Activated CD4-positive, alpha-beta T cell treated with anti-CD3 and anti-CD28 coated beads for 24 hours (primary cell): ENCODE measurements at places on chromosomes 2 and 18.
A peak's percentile ranks its signal among the peaks of the same experiment; 100 is the strongest.

DNA sequence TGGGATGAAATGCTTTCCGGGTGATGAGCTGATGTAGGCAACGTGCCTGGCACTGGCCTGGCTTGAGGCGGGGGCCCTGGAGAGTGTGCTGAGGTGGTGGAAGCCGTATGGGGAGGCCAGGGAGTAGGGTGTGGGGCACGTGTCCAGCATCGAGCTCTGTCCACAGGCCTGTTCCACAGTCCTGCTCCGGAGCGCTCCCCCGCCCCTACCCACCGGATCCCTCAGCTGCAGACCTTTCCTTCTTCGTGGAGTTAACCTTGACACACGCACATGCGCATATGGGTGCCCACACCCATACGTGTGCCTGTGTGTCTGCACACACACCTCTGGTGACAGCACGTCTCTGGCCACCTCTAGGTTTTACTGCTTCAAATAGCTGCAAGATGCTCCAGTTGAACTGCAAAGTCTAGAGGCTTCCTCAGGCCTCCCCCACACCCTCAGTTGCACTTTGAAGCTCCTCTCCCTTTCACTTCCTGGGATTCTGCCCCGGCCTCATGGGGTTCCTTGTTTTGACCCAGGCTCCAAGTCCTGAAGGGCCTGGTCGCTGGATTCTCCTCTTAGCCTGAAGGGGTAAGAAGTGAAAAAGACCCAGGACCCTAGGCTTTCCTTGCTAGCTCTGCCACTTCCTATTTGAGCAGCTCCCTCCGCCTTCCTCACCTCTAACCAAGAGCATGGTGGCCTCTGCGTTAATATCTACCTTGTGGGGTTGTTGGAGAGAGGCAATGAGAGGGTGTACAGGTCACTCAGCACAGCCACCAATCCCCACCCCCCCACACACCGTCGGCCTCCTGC is 49.5 kb downstream of the INHBB start:
- DNase-seq, result no peak

DNA sequence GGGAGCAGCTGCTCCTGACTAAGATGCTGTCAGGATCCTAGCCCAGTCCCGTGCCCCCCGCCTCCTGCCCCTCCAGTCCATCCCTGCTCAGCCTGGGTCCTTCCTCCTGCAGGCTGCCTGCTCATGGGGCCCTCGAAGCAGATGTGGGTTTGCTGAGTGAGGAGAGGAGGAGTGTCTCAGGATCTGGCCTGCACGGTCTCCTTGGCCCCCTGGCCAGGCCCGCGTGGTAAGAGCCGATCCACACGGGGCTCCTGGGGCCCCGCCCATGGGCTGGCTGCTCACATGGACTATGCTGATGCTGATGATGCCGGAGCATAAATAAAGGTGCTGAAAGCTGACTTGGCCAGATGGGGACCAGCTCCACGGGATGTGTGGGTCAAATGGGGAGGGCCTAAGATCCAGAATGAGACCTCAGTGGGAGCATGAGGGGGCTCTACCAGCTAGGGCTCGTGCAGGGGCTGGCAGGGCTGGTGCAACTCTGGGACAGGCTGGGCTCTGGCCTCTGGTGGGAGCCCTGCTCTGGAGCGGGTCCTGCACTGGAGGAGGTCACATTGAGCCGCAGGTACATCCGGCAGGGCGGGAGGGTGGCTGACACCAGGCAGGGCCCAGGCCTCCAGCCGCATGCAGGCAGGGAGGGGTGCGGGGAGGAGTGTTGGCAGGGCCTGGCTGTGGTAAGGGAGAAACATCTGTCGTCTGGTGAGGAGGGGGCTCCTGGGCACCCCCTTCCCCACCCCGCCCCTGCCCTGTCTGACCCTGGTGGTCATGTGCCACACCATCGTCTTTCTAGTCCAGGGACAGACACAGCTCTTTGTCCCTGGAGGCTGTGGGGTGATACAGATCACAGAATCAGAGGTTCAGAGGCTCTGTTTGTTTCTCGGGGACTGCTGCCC is 275.3 kb upstream of the HDAC4 start:
- no peak for DNase-seq

- DNase-seq, result no peak
Measured at GRCh38 chr2:37098416-37099118, 14.2 kb downstream of the GPATCH11 start.

DNA sequence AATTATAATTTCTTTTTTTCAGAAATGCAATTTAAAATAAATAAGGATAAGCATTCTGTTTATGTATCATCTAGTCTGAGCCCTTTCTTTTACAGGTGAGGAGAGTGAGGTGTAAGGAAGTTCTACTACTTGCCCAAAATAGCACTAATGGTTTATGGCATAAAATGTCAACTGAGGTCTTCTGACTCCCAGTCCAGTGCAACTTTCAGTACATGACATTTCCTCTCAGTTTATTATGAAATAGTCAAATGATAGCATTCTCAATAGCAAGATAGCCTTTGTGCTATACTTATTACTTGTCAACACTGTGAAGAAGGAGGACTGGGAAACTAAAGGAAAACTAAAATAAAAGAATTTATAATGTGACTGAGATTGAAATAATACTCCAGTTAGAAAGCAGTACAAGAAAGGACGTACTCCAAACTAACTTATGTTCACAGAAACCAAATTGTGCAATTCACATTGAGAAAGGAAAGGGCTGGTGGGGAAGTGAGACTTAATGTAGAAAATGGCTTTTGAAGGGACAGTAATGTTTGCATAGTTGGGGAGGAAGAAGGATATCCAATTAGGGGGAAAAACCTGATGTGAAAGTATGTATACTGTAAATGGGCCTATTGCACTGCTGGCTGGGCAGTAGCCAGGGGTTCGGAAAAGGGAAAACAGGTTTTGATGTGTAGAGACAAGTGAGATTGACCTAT is 166.7 kb upstream of the ZEB2 start:
- DNase-seq, result no peak

DNA sequence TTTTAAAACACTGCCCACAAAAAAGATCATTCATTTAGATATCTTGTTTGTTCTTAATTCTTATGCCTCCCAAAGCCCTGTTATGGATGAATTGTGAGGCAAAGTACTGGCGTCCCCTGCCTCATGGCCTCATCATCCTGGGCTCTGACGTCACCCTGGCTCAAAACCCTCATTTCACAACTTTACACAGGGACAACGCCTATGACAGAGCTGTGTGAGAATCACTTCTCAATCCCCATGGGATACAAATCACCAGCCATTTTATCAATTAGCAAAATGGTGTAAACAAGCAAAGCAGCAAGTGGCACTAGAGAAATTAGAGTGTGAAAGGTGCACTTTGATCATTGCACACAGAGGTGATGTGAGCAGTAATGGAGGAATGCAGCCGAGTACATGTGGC is 16.6 kb downstream of the FHOD3 start:
- no peak for DNase-seq

DNA sequence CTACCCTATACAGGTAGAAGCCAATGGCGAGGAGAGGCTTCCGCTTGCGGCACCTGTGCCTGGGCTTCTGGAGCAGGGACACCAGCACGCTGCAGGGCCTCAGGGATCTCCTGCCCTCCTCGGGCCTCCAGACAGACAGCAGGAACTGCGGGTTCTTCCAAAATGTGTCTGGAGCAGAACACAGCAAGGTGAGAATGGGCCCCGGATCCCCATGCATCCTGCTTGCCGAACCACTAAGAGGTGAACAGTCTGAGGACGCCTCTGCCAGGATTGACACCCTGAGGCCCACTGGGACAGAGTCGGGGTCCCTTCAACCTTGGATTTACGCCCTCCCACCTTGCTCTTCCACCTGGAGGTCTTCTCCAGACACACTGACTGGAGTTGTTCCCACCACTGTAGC is 25.4 kb downstream of the CAPN14 start:
- DNase-seq, result no peak

GRCh38 chr18:11586896-11587295 is 22.5 kb upstream of the SLC35G4 start:
- no peak for DNase-seq

GRCh38 chr2:212530373-212530772 is 8.2 kb downstream of the ERBB4 start:
- no peak for DNase-seq

GRCh38 chr2:178553047-178553446 is 72.8 kb downstream of the PLEKHA3 start:
- no peak for DNase-seq

DNA sequence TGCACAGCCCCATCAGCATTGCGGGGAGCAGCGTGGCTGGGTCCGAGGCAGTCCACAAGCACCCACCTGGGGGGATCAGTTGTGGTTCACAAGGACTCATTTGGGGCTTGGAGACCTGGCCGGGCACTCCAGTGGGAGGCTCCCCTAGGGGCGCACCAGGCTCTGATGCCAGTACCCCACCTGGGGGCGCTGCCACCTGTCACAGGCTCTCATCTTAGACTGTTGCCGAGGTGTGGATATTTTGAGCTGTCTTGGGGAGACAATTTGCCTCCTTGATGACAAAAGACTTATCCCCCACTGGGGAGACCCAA is 3.0 kb downstream of the ADRA2B start:
- no peak for DNase-seq

DNA sequence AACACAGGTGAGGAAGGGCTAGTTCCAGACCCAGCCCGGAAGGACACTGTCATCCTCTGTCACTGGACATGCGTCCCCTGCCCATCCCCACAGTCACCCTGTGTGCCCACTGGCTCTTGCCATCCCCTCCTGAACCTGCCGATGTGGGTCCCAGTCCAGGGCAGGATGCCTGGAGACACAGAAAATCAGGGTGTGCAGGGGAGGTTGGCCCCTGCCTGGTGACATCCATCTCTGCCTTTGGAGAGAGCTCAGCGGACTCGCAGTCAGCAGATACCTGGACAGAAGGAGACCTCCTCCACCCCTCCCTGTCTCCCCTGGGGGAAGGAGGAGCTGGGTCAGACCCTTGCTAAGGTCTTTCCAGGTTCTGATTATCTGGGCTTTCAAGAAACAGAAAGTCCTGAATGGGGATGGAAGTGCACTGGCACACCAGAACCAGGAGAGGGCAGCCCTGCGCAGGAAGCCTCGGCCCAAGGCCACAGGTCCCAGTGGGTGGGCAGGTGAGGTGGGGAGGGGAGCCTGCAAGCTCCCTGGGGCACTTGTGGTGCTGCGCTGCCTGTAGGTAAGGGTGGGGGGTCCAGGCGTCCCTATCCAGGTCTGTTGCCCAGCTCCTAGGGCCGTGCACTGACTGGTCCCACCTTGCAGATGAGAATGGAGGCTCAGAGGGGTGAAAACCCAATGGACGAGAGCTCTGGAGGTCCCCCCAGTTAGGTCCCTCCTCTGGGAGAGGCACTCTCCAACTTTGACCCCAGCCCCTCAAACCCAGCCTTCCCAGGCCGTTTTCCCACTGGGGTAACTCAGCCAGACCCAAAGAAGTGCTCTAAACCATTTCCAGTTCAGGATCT is 9.7 kb upstream of the OTOS start:
- peak; percentile 29 for DNase-seq

- no peak for DNase-seq
Measured at GRCh38 chr2:15851076-15851693, 89.2 kb upstream of the MYCN start.

DNA sequence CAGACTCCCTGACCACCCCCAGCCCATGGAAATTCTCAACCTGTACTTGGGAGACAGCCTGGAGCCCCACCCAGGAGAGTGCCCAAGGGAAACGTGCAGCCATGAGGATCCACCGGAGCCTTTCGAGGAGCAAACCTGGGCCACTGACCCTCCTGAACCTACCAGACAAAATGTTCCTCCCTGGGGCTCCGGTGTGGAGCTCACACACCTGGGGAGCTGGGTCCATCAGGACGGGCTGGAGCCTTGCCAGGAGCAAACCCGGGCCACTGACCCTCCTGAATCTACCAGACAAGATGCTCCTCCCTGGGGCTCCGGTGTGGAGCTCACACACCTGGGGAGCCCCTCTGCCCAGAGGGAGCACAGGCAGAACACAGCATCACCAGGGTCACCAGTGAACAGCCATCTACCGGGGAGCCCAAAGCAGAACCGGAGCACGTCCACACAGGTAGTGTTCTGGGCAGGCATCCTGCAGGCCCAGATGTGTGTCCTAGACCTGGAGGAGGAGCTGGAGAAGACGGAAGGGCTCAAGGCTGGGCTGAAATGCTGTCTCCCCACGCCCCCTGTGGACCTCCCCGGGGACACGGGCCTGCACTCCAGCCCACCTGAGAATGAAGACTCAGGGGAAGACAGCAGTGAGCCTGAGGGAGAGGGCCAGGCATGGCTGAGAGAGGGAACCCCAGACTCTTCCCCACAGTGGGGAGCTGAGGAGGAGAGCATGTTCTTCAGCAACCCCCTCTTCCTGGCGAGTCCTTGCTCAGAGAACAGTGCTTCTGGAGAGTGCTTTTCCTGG is 8.9 kb downstream of the PSD4 start:
- no peak for DNase-seq

GRCh38 chr2:215773728-215774127 is 239.6 kb downstream of the MREG start:
- DNase-seq, result no peak

- no peak for DNase-seq
Measured at GRCh38 chr2:115529627-115530026, 1087.2 kb downstream of the DPP10 start.

GRCh38 chr2:102048465-102048864 is 56.7 kb downstream of the IL1R2 start:
- no peak for DNase-seq

GRCh38 chr2:62811972-62812371 is 106.5 kb downstream of the EHBP1 start:
- DNase-seq, result no peak

DNA sequence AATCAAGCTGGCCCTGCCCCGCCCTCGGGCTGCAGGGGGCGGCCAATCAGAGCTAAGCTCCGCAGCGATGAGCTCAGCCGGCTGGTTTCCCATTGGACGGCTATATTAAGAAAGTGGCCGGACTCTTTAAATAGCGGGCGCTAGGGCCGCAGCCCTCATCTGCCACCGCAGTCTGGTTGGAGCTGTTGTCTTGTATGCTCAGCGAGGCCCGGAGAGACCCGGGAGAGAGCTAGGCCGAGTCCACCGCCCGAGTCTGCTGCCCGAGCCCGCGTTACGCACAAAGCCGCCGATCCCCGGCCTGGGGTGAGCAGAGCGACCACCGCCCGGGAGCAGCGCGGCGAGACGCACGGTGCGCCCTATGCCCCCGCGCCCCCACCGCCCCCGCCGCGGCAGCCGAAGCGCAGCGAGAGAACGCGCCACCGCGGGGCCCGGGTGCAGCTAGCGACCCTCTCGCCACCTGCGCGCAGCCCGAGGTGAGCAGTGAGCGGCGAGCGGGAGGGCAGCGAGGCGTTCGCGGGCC is at the start of gene RHOB:
Gene RHOB (plus strand): TSS at position 158 of the 520 bp plus-strand sequence. CDS start 392 bp downstream, outside the sequence.
- peak; percentile 76 for DNase-seq

DNA sequence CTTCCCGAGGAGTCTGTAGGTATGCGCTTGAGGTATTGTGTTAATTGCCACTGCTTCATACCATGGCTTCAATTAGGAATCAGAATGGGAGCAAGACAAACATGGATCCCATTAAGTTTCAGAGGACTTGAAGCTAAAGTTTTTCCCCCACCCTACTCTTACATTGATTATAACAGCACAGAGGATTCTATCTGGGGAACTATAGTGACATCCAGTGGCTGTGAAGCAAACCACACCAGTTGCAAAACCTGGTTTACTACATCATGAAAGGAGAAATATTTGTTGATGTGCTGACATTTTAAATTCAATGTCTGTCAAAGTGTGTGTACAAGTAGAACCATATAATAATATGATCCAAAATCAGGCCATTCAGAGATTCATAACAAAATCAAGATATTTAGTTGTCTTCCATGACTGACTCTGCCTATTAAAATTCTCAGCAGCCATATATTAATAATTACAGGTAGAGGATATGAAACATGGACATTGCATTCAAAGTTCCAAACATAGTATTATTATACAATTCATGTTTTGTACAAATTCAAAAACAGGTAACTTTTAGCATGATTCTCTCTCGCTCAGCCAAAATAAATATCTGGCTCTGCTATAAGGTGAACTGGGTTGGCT is 82.9 kb downstream of the GRB14 start:
- DNase-seq, result no peak
